HEK293T (cell line): ENCODE measurements at places on chromosomes 7 and 10.
A peak's percentile ranks its signal among the peaks of the same experiment; 100 is the strongest.

DNA sequence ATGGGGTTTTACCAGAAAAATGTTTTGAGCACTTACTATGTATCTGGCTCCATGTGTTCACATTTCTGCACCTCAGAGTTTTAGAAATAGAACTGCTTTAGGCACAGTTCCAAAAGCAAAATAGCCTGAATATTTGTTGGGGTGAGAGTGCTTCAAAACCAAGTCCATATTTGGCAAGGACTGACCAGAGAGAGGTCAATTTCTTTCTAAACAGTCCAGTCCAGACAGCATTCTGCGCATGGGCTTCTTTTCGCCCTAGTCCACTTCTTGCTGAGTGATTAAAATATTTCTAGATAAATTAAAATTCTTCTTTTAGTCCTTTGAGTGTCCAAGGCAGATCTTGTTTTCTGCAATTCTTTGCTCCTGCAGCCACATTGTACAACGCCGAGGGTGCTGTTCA, 427.0 kb downstream of the PHTF2 start:
- no peak for DNase-seq

GRCh38 chr7:148262721-148263229, 327.8 kb upstream of the C7orf33 start:
- DNase-seq, result peak; percentile 88

GRCh38 chr7:16298221-16298620, 123.1 kb downstream of the CRPPA start:
- DNase-seq, result no peak

GRCh38 chr10:18767981-18768380, 108.8 kb downstream of the ARL5B start:
- no peak for DNase-seq

GRCh38 chr10:48231178-48231577, 43.3 kb downstream of the FRMPD2 start:
- DNase-seq, result no peak

GRCh38 chr7:51705701-51706100, 389.1 kb upstream of the COBL start:
- DNase-seq, result no peak

- DNase-seq, result no peak
Observed at GRCh38 chr10:110544958-110545537, 22.4 kb upstream of the SMC3 start.

- DNase-seq, result peak; percentile 42
Observed at GRCh38 chr10:6162589-6163356, 40.0 kb upstream of the PFKFB3 start.

DNA sequence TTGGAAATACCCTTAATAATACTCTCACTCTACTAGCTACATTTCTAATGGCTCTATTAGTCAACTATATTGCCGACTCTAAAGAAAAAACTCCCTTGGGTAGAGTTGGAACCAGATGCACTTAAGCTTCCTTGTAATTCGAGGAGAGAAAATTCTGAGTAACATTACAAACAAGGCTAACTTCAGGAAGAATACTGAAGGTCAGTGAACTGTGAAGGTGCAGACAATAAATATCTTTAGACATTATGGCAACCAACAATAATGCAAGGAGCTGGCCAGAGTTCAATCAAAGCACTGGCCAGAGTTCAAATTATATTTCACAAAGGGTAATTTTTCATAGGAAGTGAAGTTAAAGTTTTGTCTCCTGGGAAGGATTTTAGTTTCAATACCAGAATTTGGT, 40.7 kb upstream of the MRLN start:
- DNase-seq, result no peak

DNA sequence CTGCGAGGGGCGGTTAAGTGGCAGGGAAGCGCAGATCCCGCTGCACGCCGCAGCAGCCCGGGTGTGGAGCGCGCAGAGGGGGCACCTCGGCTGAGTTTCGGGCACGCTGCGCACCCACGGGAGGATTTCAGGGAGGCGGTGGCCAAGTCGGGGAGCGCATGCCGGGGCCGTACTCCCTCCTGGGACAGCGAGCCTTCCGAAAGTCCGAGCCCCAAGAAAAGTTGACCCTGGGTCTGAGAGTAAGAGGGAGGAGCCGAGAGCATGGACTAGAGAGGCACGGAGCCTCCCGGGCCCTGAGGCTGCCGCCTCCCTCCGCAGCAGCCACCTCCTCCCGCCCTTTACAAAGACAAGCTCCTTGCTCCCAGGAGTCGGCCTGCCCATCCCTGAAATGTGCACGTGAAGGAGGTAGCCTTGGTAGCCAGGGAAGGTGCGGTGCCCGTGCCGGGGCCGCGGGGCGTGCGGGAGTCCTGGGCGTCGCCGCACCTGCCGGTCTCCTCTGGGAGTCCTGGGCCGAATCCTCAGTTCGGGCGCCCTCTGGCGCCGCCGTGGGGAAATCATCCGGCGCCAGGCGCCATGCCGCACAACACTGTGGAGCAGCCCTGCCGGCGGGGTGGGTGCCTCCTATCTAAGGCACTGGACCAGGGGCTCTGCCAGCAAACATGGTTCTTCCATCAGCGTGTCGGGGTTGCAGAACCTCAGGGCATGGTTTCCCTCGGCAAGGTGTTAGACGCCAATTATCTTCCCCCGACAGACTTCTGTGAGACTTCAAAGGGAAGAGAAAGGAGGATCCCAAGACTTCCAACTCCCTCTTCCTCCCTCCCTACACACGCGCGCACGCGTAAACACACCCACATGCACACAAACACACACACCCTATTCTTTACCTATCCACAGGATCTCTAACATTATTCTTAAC, 104.0 kb downstream of the TRIL start:
- peak; percentile 90 for DNase-seq

DNA sequence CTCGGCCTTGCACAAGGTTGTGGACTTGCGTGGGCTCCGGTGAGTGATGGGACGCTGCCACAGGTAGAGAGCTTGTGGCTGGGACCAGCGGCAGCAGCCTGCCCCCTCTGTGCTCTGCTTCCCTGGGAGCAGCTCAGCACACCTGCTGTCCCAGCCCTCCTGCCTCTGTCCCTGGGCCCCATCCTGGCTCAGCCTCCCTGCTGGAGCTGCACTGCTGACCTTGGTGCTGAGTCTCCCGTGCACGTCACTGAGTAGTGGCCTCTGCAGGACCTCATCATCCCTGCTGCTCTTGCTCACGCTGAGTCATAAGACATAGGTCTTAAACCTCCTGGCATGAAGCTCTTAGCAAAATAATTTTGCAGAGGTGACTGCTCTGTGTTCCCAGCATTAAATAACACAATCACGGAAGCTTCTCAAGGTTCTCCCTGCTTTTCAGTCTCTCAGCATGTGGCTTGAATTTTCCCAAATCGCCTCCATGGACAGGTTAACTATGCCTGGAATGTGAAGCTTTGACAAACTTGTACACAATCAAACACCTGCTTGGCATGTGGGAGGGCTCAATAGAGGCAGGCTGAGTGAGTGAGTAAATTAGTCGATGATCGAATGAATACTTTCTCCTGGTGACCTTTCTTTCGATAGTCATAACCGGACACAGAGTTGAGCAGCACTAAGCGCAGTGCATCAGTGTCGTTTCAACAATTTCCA, 63.8 kb upstream of the NPS start:
- DNase-seq, result peak; percentile 32

- no peak for DNase-seq
Observed at GRCh38 chr10:127947211-127947610, 40.3 kb downstream of the PTPRE start.

DNA sequence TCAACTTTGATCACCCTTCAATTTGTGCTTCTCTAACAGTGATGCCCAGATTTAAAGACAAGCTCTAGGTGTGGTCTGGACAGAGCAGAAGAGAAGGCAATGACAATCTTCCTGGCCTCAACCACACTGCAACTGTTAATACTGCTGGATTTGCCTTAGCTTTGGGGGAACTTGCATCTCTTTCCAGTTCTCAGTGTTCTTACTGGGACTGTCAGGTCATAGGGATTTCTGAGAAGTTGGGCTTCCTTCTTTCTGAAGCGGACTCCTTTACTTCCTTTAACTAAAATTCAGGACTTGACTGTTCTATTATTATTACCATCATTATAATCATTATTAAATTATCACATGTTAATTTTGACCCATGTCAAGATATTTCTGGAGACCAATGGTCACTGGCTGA, 80.8 kb downstream of the OSBPL3 start:
- DNase-seq, result no peak

DNA sequence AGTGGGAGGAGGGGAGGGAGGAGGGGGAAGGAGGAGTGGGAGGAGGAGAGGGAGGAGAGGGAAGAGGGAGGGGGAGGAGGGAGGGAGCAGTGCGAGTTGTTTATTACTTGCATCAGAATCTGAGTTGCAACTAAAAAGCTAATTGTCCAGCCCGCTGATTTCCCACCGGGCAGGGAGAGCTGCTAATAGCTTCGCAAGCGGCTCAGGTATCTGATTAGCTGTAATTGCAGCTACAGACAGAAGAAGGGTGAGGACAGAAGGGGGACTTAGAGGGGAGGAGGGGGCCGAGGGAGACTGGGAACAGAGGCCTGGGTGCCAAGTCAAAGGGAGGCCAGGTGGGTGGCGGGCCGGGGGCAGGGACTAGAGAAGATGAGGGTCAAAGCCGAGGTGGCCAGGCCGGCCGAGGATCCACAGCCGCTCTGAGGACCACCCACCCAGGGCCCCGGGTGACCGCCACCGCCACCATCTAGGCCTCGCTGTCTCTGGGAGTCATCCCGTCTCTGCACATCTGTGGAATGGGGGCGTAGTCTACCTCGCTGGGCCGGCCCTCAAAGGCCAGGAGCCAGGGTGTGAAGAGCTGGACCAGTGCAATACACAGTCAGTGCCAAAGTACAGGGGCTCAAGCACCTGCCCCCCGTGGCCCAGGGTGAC, 54.2 kb downstream of the MICALL2 start:
- no peak for DNase-seq

DNA sequence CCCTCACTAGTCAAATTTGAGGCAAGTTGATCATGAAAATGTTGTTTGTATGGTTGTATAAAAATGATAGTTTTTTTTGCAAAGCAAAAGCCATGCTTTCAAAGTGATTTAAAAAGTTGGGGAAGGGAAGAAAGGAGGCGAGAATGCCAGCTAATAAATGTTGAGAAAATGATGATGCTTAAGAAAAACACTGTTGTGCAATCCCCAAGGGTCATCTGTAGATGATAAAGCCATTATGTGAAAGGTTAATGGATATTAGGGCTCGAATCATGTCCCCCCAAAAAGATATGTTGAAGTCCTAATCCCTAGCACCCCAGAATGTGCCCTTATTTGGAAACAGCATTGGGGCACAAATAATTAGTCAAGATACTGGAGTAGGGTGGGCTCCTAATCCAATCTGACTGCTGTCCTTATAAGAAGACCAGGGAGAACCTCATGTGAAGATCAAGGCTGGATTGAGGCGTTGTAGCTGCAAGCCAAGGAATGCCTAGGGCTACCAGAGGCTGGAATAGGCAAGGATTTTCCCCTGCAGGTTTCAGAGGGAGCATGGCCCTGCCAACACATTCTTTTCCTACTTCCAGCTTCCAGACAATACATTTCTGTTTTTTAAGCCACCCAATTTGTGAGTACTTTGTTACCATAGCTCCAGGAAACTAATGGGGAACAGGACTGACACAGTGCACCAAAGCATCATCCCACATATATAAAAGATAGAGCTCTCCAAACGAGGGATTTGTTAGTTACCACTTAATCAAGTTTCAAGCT, 35.4 kb upstream of the MKLN1 start:
- DNase-seq, result no peak

- no peak for DNase-seq
Observed at GRCh38 chr7:48245751-48246472, 74.7 kb downstream of the ABCA13 start.

GRCh38 chr7:46772776-46773175, 809.1 kb downstream of the TNS3 start:
- no peak for DNase-seq

DNA sequence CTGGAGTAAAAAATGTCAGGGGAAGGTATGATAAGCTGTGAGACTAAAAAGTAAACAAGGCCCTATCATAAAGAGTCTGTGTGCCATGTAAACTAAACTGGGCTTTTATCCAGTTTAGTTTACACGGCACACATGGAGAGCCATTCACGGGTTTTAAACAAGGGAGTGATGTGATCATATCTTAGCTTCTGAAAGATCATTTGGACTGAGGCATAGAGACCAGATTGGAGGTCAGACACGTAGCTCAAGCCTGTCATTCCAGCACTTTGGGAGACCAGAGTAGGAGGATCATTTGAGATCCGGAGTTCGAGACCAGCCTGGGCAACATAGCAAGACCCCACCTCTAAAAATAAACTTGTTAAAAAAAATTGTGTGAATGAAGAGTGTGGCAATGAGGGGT, 50.1 kb downstream of the SKIDA1 start:
- no peak for DNase-seq

- DNase-seq, result peak; percentile 43
Observed at GRCh38 chr10:110209926-110210673, 2.7 kb downstream of the MXI1 start.

- no peak for DNase-seq
Observed at GRCh38 chr10:59284118-59284975, 78.0 kb downstream of the FAM13C start.

DNA sequence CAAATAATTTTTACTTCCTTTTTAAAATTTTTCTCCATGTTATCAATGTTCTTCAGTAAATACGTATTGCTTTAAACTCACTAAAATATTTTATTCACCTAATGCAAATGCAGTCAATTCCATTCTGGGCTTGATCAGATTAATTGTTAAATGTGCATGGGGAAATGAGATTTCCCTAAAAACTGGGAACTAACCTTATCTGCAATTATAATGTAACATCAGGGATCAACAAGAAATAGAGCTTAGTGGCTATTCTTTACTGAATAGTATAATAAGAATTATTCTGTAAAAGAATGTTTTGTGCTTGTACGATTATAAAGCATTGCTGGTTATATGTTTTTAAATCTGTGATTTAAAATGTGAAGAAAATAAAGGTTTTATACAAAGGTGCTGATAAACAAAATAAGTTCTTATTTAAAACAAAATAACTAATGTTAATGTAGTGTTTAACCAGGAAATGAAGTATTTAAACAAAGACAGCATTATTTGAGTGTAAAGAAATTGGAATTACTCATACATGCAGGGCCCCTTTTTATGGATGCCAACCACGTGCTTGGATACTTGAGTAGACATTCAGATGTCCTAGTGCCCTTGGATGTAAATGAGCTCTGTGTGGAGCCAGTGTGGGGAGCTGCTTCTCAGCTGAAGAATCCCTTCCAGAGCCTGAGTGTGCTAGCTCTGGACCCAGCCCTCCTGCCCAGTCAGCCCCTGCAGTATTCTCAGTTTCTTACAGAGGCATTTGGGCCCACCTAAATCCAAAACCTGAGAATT, 84.2 kb downstream of the REEP3 start:
- DNase-seq, result no peak

- DNase-seq, result no peak
Observed at GRCh38 chr10:129704786-129705525, 237.9 kb downstream of the MGMT start.

- DNase-seq, result peak; percentile 46
Observed at GRCh38 chr7:116952635-116953371, 498 bp upstream of the ST7 start.
